ENCODE measurements at places on chromosomes 2 and 18.

DNA sequence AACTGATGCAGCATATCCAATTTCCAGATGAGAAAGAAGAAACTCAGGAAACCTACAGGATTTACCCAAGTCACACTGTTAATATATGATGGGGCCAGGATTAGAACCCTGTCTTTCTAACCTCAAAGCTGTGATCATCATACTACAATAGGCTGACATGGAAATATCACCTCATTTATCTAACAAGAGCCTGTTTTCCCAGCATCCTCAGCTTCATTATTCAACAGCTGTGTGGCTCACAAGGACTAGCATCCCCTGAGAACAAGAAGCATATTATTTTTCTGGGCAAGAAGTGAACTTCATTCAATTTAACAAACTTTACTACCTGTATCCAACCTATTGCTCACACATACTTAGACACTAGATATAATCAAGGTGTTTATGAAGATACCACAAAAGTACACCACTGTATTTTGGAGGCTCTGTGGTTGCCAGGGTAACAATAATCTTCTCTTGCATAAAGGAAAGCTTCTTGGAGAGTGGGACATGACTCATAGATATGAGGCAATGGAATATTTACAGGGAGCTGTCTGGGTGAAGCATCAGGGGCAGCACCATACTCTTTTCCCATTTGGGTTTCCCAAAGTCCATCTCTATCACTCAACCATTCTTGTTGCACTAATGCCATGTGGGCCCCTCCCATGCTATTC, 218.2 kb downstream of the RAD51AP2 start:
- DNase-seq, result no peak

DNA sequence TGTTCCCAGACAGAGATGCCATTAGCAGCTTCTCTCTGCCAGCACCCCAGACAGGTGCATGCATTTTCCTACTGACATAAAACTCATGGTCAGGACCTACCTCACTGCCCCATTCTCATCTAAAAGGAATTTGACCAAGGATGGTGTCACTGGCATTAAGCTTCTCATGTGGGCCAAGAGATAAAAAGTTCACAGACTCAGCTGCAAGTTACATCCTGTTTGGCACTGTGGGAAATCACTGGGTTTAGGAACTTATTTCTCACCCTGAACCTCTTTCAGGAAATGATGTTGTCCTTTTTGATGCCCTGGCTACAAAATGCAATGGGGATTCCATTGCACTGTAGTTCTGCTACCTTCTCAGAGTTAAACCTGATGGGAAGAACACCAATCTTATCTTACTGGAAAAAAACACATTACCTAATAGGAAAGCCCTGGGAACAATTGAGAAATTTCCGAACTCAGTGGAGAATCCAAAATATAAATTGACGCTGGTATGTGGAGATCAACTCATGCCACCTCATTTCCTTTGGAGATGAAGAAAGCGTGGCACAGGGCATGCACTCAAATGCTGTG, 252.1 kb upstream of the COPS8 start:
- no peak for DNase-seq

DNA sequence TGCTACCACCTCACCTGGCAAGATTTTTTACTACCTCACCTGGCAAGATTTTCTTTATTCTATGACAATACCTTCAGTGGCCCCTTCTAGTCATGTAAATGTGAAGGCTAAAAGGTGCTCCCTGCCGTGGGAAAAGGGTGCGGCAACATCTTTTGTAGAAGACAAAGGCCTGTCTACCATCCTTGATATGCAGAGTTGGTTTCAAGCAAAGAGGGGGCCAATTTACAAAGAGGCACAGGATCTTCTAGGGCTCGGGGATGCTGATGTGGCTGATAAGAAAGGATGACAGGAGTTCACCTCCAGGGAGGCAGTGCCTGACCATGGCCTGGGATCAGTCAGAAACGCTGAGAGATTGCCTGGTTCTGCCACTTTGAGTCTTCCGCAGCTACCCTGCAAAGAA, 165.4 kb upstream of the SLC1A4 start:
- no peak for DNase-seq

DNA sequence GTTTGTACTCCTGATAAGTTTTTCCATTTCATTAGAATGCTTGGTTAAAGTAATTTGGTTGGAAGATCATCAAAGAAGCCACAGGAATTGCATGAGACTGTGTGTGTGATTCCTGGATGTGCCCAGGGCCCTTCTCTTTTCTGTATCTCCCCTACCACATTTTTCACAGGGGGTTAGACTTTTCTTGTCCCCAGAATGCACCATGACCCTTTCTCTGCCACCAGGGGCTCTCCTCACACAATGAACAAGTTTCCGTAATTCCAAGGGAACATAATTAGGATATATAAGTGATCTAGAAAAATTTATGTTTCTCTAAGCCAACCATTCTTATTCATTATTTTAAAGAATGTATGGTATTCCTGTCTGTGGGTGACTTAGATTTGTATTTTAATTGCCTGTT, 291.8 kb downstream of the NEDD4L start:
- DNase-seq, result no peak

DNA sequence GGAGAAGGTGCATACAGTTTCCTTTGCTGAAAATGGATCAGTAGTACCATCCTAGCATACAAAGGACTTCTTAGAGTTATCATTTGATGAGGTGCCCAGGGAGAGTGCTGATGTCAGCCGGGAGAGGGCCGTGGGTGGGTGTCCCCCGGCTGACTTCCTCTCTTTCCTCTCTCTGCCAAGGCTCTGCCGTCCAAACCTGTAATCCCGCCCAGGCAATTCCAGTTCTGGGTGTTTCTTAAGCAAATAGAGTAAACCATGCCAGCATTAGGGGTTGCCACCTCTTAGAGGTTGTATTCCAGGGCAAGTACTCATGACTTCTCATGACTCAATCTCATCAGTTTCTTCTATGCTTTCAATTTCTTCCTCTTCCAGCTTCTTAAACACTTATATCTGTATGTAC, 117.2 kb downstream of the GATA6 start:
- no peak for DNase-seq

GRCh38 chr18:58670404-58671110, 708 bp upstream of the MALT1 start:
- DNase-seq, result no peak

- no peak for DNase-seq
Observed at GRCh38 chr2:42438685-42439084, 55.1 kb downstream of the KCNG3 start.

GRCh38 chr2:61537277-61537949, 743 bp downstream of the XPO1 start:
- peak; percentile 21 for DNase-seq

DNA sequence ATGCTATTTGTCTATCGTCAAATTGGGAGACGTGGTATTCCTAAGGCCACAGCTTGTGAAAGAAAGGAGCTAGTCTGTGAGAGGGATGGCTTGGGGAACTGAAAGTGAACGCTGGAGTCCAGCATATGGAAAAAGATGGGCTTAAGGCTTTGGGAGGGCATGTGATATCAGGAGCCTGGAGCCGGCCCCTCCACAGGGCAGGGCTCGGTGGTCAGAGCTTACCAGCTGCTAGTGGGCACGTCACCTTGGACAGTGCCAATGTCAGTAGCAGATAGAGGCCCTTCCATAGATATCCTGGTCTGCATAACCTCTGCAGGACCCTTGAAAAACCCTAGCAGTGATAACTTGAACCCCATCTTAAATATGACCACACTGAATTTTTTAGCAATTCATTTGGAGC, 259.1 kb upstream of the RAB6C start:
- DNase-seq, result no peak

DNA sequence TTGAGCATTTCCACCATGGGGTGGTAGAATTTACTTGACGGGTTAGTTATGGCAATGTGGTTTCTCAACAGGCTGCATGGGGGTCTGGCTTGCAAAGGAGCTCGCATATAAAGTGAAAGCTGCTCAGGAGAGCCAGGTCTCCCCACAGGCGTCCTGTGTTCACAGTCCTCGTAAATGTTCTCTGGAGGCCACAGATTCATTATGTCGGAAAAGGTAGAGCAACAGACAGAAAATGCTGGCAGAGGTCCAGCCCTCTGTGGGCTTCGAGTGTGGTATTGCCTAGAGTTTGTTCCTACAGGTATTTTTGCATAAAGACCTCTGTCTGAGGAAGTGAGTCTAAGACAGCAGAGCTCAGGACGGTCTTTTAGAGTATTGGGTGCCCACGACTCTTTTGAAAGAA, 96.4 kb downstream of the CDCA7 start:
- no peak for DNase-seq

GRCh38 chr18:55073116-55073515, 113.9 kb upstream of the CCDC68 start:
- DNase-seq, result no peak

DNA sequence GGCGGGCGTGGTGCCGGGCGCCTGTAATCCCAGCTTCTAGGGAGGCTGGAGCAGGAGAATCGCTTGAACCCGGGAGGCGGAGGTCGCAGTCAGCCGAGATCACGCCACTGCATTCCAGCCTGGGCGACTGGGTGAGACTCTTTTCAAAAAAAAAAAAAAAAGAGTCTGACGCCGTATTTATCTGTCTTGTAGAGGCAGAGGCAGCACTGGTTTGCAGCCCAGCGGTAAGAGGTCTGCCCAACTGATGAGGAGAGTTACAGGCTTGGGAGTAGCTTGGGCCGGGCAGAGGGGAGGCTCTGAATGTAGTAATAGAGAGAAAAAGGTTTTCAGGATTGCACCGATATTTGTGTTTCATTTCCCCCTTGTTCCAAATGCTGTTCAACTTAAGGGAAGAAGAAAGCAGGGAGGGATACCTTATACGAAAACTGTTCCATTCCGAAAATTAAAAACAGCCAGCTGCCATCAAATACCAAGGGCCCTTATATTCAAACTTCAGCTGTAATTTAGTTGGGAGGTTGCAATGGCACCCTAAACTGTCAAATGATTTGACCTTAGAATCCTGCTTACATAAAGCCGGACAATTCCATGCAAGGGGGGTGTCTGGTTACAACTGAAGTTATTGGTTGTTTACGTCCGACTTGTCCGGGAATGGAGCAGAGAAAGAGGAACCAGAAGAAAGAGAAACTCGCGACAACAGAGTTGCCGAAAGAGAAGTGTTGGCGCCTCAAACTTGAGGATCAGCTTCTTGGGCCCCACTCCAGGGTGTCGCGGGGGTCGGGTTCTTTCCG, 9.2 kb upstream of the SP9 start:
- no peak for DNase-seq
